ENCODE measurements at places on chromosomes 5 and 9. TPM values are rescaled to one million over a fixed set of nuclear protein-coding genes. Genes with fewer than 3 reads are reported as not detected.

DNA sequence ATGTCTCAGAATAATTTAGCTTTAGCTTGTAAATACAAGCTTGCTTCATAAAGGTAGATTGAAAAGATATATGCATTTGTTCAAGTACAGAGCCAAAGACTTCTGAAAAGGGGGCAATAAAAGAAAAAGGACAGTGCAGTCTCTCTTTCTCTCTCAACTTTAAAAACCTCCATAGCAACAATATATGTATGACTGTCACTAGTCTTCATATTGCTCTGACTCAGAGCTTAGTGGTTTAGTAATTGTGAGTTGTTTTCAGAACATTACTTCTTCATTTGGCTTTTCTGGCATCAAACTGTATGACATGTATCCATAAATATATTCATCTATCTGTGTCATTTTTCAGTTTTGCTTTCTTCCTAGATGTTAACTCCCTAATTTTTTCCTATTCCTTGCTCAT, 194.6 kb upstream of the KIF2A start:
- DNase-seq: no peak

- no peak for DNase-seq
Observed at GRCh38 chr5:137209232-137209809, 289.8 kb downstream of the SPOCK1 start.

DNA sequence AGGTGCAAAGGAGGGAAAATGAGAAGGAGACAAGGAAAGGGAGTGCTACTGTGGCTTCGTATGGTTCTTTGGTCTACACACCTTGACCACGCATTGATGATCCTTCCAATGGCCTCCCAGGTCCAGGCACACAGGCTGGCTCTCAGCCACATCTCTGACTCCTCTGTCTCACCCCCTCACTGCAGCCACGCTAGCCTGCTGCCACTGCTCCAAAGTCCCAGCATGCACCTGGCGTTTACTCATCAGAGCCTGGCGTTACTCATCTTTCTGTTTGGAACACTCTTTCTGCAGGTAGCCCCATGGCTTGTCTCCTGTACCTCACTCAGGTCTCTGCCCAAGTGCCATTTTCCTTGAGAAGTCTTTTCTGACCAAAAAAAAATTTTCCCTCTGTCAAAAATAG, 195.5 kb downstream of the SNCAIP start:
- DNase-seq: no peak

DNA sequence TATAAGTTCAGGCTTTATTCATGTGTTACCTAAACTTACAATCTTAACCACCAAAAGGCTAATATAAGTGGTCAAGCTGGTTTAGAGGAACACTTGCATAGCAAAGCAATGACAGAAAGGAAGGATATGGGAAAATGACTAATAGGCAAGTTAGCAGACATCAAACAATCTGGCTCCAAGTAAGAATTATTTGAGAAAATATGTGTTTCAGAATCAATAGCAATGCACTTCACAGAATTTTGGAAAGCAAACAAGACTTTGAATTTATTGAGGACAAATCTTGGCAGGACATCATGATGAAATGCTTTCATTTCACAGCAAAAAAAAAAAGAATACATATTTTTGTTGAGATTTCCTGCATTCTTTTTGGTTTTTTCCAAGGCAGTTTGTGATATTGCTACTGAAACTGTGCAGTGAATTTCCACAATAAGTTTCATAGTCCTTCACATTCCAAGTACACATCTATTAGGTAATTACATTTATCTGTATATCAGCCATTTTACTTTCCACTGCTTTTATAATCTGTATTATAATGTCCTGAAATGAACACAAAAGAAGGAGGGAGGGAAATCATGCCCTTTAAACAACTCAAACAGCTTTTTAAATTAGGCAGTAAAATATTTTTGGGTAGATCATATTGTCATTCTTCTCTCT, 417.9 kb downstream of the NR2F1-AS1 start:
- no peak for DNase-seq

DNA sequence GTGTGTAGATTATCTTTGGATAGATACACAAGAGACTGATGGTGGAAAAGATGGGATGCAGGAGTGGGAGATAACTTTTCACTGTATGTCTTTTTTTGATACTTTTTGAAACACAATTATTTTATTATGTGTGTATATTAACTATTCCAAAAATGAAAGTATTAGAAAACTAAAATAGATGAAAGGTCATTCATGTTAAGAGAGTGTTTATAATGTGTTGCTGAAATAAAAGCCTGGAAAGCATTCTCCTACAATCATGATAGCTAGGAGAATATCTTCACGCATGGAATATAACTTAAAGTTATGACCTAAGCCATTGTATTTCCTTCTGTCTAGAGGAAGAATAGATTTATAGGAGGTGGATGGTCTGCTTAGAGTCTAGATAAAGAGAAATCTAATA, 154.8 kb upstream of the MAST4 start:
- no peak for DNase-seq

- no peak for DNase-seq
Observed at GRCh38 chr5:178396796-178397720, 164.5 kb upstream of the PHYKPL start.

DNA sequence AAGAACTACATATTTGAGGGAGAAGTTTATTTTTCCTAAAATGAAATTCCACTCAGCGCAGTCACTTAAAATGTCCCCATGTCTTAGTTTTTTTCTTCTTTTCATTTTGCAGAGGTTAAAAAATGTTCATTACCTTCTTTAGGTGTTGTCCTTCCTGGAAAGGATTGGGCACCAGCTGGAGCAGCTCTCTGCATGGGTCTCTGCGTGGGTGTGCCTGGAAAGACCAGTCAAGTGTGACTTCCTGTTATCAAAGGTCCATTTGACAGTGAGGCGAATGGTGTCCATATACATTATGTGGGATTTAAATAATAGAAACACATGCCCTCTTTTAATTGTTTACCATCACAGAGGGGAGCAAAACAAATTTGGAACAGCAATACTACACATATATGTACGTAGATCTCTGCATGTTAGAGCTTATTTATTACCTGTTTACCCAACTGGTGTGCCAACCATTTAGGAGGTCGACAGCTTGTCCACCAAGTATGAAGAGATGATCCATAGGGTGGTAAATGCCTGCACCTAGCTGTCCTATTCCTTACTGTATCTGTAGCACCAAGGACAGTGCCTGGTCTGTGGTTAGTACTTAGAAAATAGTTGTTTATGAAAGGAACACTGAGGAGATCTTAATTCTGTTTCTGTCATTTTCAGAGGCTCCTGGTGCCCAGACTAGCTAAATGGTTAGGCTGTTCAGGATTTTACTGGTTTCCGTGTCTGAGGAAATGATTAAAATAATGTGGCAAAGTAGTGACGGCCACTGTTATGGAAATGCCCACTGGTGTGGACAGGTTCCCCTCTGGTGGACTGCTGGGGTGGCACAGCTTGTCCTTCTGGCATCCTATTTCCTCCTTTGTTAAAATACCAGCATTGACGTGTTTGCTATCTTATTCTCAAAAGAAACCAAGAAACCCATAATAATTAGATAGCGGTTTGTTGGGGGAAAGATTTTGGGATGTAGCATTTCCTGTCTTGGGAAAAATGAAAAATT, 200.4 kb downstream of the MAST4 start:
- DNase-seq: no peak

DNA sequence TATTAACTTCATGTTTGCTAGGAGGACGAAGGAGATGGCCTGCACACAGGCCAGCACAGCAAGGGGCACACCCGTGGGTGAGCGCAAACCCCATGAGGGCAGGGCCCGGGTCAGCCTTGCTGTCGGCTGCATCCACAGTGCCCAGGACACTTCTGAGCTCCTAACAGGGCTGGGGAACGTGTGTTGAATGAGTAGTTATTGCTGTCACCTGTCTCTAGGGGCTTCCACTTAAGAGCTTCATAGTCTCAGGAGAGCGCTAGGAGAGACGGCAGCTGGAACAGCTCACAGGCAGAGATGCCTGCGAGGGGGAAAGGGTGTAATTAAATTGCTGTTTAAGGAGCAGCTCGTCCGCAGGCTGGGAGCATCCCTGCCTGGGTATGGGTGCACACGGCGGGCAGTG, 91.4 kb upstream of the NEURL1B start:
- no peak for DNase-seq

DNA sequence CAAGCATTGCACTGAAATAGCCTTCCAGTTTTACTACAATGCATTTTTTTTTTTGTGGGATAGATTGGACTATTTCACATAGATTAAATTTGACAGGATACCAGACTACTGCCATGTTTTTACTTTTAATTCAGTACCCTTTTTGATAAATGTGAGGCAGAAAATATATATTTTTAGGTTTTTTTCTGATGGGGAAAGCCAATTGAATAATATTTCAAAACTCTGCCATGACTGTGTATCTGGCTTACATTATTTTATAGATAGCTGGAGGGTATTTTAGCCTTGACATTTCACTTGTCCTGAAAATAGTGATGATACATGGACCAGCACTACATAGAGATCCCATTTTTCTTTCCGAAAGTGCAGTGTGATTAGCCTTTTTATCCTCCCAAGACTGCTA, 133.5 kb upstream of the PRR16 start:
- no peak for DNase-seq

DNA sequence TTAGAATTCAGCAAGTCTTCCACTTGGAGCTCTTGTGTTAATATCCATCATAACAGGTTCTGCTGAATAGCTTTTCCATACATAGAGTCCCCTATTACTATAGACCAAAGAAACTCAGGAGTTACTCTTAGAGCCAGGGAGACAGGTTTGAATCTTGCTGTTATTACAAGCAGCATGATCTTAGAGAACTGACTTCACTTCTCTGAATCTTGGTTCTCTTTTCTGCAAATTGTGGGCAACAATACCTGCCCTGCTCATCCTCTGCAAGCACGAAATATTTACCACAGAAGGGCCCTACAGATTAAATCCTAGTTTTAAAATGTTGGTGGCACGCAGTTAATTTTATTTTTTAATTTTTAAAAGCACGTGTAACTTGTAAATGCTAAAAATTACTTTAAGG, 111.7 kb downstream of the TLR4 start:
- no peak for DNase-seq

DNA sequence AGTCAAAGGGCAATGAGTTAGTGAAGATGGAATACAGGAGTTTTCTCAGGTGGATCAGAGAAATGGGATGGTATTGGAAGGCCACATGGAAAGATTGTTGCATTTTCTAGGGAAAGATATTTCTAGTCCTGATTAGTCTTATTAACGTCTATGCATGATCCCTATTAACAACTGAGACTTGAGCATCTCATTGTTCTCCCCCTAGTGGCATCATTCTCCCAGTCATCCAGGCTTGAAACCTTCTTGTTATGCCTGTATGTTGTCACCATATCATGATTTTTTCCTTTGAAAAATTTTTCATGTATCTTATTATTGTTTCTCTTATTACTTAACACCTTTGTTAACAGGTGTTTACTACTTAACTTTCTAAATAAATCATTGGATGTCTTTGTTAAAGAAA, 34.4 kb downstream of the KIF2A start:
- DNase-seq: no peak

DNA sequence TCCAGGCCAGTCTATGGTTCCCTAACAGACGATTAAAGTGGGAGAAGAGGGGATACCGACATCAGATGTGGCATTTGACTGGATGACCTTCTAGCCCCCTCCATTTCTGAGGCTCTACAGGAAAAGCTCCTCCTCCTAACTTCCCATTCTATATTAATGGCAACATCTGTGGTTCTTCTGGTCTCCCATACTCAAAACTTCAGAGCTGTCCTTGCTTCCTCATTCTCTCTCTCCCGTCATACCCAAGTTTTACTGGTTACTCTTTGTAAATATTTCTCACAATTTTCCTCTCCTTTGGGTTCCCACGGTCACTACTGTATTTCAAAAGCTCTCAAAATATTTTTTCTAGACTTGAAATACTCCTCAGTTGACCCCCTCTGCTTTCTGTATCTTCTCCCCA, 36.0 kb upstream of the IL7R start:
- DNase-seq: no peak

- no peak for DNase-seq
Observed at GRCh38 chr9:93206576-93207155, 22.7 kb downstream of the WNK2 start.

DNA sequence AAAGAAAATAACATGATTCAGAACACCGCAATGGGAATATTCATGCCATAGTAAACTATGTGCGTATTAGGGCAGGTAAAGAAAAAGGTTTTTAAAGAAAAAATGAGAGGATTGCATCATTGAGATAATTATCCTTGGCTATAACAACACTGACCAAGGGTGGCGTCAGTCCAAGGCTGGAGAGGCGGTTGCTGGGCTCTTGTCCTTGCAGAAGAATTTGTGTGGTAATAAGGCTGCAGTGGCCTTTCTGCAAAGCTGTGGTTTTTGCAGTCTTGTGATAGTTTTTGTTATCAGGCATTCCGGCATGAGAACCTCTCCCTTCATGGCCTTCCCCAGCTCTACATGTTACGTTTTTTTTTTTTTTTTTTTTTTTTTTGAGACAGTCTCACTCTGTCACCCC, 14.0 kb downstream of the BOD1 start:
- DNase-seq: no peak

DNA sequence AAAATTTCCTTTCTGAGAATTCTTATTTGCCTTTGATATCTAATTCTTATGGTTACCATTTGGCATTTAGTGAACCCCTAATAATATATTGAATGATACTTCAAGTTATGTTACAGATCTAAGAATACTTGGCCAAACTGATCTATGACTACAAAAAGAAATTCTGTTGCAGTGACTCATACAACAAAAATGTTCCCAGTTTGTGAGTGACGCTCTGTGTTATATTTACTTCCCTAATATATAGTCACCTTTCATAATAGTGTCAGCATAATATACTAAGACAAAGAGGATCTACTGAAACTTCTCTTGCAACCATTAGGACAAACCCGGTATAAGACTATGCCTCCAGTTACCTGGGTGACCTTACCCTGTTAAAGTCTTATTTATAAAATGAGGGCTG, 216.9 kb upstream of the TLX3 start:
- DNase-seq: no peak

DNA sequence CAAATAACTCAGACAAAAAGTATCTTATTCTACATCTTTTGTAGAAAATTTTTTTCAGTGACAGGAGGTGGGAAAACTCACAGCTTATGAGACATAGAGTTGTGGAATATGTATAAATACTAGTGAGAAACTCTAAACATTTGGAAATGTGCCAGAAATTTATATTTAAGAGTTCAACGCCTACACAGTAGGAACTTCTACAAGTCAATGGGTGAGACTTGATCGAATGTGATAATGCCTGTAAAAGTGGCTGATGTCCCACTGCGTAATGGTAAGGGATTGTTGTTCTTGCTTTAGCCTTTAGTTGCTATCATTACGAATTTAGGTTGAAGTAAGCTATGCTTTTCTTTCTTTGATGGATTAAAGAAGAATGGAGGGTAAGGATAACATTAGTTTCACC, 40.0 kb upstream of the RICTOR start:
- DNase-seq: no peak

Gene PCDHAC2
- 39.6 TPM for total RNA-seq

Gene DMXL1
- 75.6 TPM for total RNA-seq

Gene TUSC1
- 13.6 TPM for total RNA-seq

Gene PARP8
- 53.5 TPM for total RNA-seq

Gene NUDT12
- total RNA-seq: 10.3 TPM

Gene SPINK5
- total RNA-seq: 0.12 TPM

Gene CDKN2B
- 4.0 TPM for total RNA-seq

Gene CSF2
- not detected for total RNA-seq

Gene SPATA31C1
- total RNA-seq: 0.11 TPM

Gene CDKN2A
- 3.7 TPM for total RNA-seq

Gene FAM219A
- total RNA-seq: 136 TPM

Gene MYOT
- 7.8 TPM for total RNA-seq

Gene CTSV
- total RNA-seq: 1.1 TPM

Gene ZCCHC10
- total RNA-seq: 20.7 TPM

Measured in dorsolateral prefrontal cortex (tissue), 122 donors.